Activated CD4-positive, alpha-beta T cell treated with anti-CD3 and anti-CD28 coated beads for 4 hours (primary cell): ENCODE measurements at places on chromosomes 16 and 17.

DNA sequence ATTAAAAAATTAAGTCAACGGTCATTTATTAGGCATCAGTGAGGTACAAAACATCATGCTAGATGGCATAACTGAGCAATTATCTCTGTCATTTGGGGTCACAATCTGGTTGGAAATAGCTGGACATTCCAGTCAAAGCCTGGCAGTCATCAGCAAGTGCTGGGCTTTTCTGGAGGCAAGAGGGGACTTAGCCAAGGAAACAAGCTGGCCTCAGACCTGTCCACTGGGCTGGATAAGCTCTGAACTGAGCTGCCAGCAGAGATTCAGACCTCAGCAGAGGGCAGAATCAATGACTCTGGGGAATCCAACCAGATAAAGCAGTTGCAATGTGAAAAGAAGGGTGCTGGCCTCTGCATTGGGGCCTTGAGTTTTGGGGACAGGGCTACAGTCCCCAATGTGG, 161.9 kb upstream of the NOL11 start:
- DNase-seq, result no peak

- no peak for DNase-seq
Measured at GRCh38 chr17:40553694-40554534, 11.4 kb downstream of the CCR7 start.

- peak; percentile 87 for DNase-seq
Measured at GRCh38 chr16:80540516-80541305, at the start of gene DYNLRB2. TSS of gene DYNLRB2 (plus strand) at chr16:80540993. CDS start at chr16:80541077, 84 bp downstream.

- no peak for DNase-seq
Measured at GRCh38 chr17:48624118-48624517, 2.0 kb downstream of the HOXB9 start.

DNA sequence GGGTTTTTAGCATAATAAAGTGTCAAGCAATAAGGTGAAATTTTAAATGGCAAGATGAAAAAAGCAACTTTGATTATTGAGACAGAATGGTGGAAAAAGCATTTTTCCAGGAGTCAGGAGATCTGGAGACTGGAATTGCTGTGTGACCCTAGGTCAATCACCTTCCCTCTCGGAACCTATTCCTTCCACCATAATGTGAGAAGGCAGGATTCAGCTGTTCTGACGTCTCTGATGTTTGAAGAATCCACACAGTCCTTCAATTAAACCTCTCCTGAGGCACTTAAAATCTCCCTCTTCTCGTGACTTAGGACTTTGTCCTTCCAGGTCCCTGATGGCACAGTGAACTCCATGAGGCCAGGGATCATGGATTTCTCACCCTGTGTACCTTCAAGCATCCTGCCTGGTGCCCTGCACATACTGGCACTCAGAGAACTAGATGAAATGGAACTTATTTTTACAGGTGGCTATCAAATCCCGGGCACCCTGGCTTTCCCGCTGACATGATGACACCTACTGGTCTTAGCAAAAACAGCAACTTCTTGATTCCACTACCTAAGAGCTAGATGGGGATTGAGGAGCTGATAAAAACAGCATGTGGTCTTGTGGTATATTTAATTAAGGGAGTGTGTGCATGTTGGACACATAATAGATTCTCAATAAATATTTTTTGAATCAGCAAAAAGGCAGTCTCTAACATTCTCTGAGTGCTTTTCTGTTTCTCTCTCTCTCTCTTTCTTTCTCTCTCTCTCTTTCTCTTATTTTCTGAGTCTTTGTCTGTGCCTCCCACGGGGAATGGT, 2.3 kb upstream of the CCDC182 start:
- DNase-seq, result peak; percentile 19

DNA sequence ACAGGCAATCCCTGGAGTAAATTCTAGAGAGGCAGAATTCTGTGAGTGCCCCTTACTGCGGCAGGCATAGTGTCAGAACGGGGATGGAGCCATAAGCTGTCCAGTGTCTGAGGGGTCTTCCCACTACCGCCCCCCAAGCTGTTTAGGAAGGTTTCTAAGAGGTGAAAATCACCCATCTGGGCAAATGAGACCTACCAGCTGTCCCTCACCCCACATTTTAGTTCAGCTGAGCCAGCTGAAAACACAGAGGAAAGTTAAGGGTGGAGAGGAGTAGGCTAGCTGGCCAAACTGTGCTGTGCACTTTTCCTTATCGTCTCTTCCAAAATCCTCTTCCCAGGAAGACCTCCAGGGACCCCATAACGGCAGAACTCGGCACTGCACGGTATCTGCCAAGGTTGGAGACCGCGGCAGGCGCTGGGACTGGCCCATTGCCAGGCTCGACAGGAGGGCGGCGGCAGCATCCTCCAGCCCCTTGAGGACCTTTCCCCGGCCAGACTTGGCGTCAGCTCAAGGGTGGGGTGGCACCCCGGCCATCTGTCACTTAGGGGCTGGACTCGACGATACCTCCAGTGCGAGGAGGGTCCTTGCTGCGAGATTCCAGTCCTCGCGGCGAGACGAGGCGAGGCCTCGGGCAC, 955 bp downstream of the ACLY start:
- peak; percentile 40 for DNase-seq

GRCh38 chr17:17668775-17669579, 12.3 kb upstream of the RAI1 start:
- no peak for DNase-seq

GRCh38 chr17:35906191-35906925, 24.2 kb downstream of the RDM1 start:
- DNase-seq, result no peak

DNA sequence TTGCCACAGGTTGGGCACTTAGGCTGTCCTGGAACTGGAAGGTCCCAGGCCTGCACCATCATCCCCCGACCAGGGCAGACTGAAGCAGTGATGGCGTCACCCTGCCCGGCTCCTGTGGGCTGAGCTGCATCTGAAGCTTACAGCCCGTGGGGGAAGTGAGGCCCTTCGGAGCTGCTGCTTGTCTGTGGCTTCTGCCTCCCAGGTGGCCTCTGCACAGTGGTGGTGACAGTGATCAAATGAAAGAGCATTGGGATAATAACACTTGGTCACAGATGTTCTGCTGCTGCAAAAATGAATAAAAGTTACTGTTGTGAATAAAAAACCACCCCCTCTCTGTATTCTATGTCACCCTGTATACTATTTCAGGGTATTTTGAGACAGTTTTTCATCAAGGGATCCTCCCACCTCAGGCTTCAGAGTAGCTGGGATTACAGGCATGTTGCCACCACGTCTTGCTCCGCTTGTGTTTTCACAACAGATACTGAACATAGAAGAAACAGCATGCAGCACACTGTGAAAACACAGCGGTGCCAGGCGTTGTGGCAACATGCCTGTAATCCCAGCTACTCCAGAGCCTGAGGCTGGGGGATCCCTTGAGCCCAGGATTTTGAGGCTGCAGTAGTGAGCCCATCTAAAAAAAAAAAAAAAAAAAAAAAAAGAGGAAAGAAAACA, 165.0 kb downstream of the LGALS9B start:
- no peak for DNase-seq

- DNase-seq, result no peak
Measured at GRCh38 chr16:26133416-26134093, 441.8 kb downstream of the HS3ST4 start.

DNA sequence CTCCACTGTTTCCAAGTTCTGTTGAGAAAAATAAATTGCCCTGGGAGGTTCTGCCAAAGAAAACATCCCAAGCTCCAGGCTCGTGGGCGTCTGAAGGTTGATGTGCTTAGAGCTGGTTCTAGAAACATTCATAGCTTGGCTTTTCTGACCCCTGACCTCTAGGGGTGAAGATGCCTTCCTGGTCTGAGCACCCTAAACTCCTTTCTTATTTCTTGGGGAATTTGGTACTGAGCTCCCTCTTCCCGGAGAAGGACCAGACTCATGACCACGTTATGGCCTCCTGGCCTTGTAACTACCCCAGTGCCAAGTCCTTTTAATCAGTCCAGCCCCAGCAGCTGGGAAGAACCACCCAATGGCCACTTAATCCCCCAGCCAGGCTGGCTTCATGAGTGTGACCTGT, 66.4 kb downstream of the MYH11 start:
- no peak for DNase-seq

- peak; percentile 55 for DNase-seq
Measured at GRCh38 chr16:1413684-1414531, 596 bp downstream of the UNKL start.

- no peak for DNase-seq
Measured at GRCh38 chr17:79749156-79749815, 18.5 kb downstream of the ENPP7 start.

- DNase-seq, result no peak
Measured at GRCh38 chr17:61662741-61663140, 71.7 kb upstream of the NACA2 start.

- no peak for DNase-seq
Measured at GRCh38 chr16:79463841-79464240, 136.7 kb downstream of the MAF start.

GRCh38 chr17:42571435-42572225, 4.7 kb downstream of the MLX start:
- DNase-seq, result no peak

- DNase-seq, result no peak
Measured at GRCh38 chr17:43216369-43216761, 4.7 kb downstream of the TMEM106A start.

DNA sequence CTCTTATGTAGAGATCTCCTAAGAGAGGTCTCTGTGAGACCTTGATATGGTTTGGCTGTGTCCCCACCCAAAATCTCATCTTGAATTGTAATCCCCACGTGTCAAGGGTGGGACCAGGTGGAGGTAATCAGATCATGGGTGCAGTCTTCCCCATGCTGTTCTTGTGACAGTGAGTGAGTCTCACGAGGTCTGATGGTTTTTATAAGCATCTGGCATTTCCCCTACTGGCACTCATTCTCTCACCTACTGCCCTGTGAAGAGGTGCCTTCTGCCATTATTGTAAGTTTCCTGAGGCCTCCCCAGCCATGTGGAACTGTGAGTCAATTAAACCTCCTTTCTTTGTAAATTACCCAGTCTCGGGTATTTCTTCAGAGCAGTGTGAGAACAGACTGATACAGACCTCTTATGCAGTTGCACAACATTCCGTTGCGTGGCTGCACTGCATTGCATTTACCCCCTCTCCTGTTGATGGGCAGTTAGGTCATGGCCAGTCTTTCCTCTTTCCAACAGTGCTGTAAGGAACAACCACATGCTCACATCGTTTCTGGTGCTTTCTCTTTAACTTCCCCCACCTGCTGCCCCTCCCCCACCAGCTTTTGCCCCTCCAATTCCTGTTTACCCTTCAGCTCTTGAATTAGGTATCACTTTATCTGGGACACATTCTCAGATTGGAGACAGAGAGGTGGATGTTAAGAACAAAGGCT, 43.6 kb upstream of the MED9 start:
- DNase-seq, result no peak

GRCh38 chr16:2964475-2965336, 631 bp downstream of the KREMEN2 start:
- DNase-seq, result peak; percentile 41

DNA sequence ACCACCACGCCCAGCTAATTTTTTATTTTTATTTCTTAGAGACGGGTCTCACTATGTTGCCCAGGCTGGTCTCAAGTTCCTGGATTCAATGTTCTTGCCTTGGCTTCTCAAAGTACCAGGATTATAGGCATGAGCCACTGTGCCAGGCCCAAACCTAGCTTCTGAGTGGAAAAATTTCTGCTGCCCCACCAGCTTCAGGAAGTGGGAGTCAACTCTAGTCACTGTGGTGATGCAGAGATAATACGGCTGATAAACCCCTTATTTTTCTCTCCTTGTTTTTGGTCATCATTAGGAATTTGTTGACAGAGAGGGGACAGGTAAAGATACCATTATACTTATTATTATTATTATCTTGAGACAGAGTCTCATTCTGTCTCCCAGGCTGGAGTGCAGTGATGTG, 27.8 kb upstream of the PHOSPHO1 start:
- no peak for DNase-seq

GRCh38 chr16:70258065-70258464, 6.3 kb upstream of the EXOSC6 start:
- no peak for DNase-seq

DNA sequence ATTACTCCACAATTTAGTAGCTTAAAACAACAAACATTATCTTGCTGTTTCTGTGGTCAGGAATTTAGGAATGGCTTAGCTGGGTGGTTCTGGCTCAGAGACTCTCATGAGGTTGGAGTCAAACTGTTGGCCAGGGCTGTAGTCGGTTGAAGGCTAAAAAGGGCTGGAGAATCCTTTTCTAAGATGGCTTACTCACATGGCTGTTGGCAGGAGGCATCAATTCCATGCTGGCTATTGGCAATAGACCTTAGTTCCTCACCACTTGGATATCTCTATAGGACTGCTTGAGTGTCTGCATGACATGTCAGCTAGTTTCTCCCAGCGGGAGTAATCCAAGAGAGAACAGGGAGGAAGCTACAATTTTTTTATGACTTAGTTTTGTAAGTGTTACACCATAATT, 6.6 kb upstream of the EFCAB13 start:
- DNase-seq, result no peak

DNA sequence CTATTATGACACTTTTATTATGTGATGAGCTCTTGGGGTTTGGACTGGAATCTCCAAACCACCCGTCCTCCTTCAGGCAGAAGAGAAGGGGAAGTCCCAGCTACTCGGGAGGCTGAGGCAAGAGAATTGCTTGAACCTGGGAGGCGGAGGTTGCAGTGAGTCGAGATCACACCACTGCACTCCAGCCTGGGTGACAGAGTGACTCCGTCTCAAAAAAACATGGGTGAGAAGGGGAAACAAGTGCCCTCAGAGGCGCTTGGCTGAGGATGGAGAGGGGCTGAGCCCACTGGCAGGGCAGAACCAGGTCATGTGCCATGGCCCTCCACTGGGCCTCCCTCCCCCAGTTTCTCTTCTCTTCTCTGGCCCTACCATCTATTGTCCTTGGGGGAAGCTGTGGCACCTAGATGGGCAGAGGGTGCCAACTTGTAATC, 120.9 kb upstream of the SMURF2 start:
- no peak for DNase-seq
